Calu3 (cell line): ENCODE measurements at places on chromosomes 11 and 22. TPM values are rescaled to one million over a fixed set of nuclear protein-coding genes. Genes with fewer than 3 reads are reported as not detected.

The DDI1 gene
- total RNA-seq: not detected in 2 replicates

DNA sequence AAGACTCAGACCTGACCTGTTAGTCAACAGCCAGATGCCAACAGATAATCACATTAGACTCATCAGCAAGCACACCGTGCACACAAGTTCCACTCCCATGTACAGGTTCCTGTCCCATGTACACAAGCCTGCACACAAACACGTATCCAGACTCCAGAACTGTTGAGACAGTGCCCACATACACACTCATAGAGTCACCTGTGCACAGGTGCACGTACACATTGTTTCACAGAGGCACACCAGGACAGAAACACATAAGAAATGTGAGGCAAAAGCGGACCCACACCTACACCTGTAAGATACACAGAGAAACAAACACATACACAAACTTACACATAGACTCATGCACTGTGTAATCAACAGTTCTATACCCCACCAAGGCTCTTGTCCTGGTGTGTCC, 2.7 kb upstream of the ZNF74 start:
- peaks cover 22% of the 10 kb centered on the region for H3K36me3 ChIP-seq

DNA sequence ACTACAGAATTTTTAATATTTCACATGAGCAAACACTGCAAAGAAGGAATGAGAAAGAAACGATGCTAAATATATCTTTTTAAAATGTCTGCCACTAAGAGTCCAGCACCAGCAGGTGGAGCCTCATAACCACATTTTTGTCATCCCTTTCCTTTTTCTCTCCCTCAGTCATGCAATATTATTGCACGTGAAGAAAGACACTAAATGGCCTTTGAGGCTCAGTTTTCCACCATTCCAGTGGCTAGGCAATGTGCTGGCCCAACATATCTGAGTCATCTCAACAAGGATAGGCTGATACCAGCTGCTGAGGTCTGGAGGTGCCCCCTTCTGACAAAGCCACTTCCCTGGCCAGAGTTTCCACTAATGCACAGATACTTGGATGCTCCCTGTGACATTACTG, 1.8 kb downstream of the ALKBH8 start:
- DNase-seq: peak; percentile 28
- peaks cover 17% of the 10 kb centered on the region for H3K36me3 ChIP-seq
- no peaks in the 10 kb centered on the region for H3K27me3 ChIP-seq
- H3K27ac ChIP-seq: no peak overlapping the region

DNA sequence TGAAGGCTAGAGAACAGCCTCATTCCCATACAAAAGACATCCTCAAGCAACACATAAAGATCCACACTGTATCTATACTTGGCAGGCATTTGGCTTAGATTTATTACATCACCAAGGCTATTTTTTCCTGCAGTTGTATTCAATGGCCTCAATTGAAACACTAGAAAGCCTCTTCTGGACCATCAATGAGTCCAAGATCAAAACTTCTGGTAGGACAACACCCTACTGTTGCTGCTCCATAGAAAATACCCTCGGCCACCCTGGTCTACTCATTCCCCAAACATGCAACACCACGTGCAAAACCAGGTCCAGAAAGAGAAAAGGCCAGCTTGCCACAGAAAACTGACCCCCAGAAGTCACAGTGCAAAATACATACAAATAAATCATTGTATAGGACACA, 56.9 kb upstream of the CADM1 start:
- H3K4me3 ChIP-seq: no peak overlapping the region
- DNase-seq: no peak
- no peaks in the 10 kb centered on the region for H3K36me3 ChIP-seq
- no peaks in the 10 kb centered on the region for H3K27me3 ChIP-seq
- H3K27ac ChIP-seq: no peak overlapping the region

The FOLR3 gene
- total RNA-seq: not detected in 2 replicates

The F2 gene
- total RNA-seq: not detected in 2 replicates

DNA sequence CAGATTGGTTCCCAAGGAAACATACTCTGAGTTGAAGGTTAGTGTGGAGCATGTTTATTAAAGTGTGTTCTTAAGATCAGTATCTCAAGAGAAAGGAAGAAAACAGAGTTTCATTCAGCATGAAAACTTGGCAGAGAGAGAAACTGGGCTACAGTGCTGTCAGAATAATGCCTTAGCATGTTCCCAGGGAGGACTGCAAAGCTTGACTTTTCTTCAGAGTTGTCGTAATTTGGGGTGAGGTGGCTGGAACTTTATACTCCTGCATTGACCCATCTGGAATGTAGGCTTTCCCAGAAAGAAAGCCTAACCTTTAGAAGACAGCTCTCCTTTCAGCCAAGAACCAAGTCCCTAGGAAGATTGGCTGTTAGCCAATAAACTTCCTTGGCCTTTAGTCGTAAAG, 190.8 kb upstream of the CNTN5 start:
- H3K27ac ChIP-seq: no peak overlapping the region
- DNase-seq: no peak
- no peak overlapping the region for H3K4me3 ChIP-seq
- H3K4me1 ChIP-seq: no peaks in the 10 kb centered on the region
- H3K27me3 ChIP-seq: no peaks in the 10 kb centered on the region

The TBC1D10A gene
- total RNA-seq: 24.5 and 24.8 TPM in 2 replicates

GRCh38 chr11:11636671-11637070, 14.9 kb upstream of the GALNT18 start:
- DNase-seq: no peak
- H3K27ac ChIP-seq: no peak overlapping the region
- no peaks in the 10 kb centered on the region for H3K27me3 ChIP-seq
- no peaks in the 10 kb centered on the region for H3K36me3 ChIP-seq
- no peaks in the 10 kb centered on the region for H3K4me1 ChIP-seq

- peaks cover 6% of the 10 kb centered on the region for H3K36me3 ChIP-seq
- peaks cover 9% of the 10 kb centered on the region for H3K27me3 ChIP-seq
- no peaks in the 10 kb centered on the region for H3K4me1 ChIP-seq
- H3K4me3 ChIP-seq: no peak overlapping the region
- no peak overlapping the region for H3K27ac ChIP-seq
- DNase-seq: no peak
These were observed 7.3 kb downstream of the CD6 start for GRCh38 chr11:60978546-60979380.

- H3K4me3 ChIP-seq: no peak overlapping the region
- peaks cover 50% of the 10 kb centered on the region for H3K27me3 ChIP-seq
- no peaks in the 10 kb centered on the region for H3K36me3 ChIP-seq
These were observed 409.8 kb downstream of the BRD1 start for GRCh38 chr22:49417833-49418232.

The SSTR3 gene
- total RNA-seq: not detected in 2 replicates

The ISX gene
- not detected in 2 replicates for total RNA-seq

- no peaks in the 10 kb centered on the region for H3K27me3 ChIP-seq
- H3K27ac ChIP-seq: no peak overlapping the region
These were observed 8.2 kb downstream of the FGF19 start for GRCh38 chr11:69695581-69695980.

- H3K4me3 ChIP-seq: peak overlapping the region; percentile 29
- H3K27ac ChIP-seq: peak overlapping the region; percentile 48
- peaks cover 56% of the 10 kb centered on the region for H3K4me1 ChIP-seq
- DNase-seq: no peak
These were observed 60.4 kb downstream of the TRAF6 start for GRCh38 chr11:36449561-36450096.

DNA sequence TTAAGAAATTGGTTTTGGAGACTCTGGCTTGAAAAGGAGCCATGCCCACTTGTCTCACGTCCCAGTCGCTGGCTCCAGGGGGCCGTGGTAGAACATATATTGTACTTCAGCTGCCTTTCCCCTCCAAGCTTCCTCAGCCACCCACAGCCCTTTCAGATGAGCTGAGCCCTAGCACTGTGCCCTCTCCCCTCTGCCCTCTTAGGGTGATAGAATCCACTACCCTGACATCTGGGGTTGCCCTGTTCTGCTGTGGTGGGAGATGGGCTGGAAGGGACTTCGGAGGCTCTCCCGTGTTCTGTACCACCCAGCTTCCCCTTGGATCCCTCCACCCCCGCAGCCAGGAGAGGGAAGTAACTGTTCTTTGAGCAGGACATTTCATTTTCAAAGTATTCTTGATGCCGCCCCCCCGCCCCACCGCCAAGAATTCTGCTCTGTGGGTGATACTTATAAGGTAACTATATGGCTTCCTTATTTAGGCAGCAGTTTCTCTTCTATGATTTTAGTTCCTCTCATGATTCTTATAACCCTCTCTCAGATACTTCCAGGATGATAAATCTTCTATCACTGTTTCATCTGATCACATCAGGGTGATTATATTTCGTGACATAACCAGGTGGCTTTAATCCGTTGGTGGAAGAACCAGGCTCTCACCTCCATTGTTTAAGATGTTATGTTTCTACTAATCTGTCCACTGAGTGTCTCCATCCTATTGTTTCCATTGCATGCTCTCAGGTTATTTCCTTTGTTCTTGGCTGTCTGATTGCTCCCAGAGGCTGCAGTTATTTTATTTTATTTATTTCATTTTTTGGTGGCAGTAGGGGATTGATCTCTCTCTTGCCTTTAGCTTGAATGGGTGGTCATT, 24.1 kb downstream of the ZBTB16 start:
- no peak overlapping the region for H3K4me3 ChIP-seq
- DNase-seq: no peak
- H3K27me3 ChIP-seq: peaks cover 100% of the 10 kb centered on the region
- no peak overlapping the region for H3K27ac ChIP-seq
- no peaks in the 10 kb centered on the region for H3K4me1 ChIP-seq
- H3K36me3 ChIP-seq: no peaks in the 10 kb centered on the region

The NEFH gene
- not detected in 2 replicates for total RNA-seq

DNA sequence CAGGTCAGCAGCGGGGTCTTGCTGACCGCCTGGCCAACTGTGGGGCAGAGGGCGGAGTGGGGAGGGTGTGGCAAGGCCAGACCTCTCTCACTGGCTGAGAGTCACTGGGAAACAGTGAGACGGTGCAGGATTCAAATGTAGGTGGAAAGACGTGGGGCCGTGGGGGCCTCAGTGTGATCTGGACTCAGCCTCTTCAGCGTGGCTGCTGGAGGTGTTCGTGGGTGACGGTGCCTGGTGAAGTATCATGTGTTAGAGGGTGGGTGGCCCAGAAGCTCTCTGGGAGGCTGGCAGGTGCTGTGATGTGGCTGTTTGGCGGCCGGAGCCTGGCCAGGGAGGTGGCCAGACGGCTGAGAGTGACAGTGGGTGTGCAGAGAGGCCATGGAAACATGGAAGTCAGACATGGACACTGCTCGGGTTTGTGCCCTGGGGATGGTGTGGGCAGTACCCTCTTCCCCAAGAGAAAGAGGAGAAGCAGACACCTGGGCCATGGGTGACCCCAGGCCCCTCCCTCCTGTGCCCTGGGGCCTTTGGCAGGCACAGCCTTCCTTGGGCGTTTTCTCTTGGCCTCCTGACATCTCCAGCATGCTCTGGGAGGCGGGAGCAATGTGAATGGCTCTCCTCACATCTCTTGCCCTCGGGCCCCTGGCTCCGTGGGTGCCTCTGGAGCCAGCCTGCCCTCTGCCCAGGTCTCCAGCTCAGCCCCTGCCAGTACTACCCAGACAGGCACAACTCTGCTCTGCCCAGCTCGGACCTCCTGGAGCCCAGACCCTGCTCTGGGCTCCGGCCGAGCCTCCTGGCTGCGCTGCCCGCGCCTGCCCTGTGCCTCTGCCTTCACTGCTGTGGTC, 10.1 kb upstream of the ACR start:
- peaks cover 4% of the 10 kb centered on the region for H3K36me3 ChIP-seq
- no peak overlapping the region for H3K4me3 ChIP-seq
- H3K27me3 ChIP-seq: peaks cover 51% of the 10 kb centered on the region
- DNase-seq: no peak
- no peak overlapping the region for H3K27ac ChIP-seq

DNA sequence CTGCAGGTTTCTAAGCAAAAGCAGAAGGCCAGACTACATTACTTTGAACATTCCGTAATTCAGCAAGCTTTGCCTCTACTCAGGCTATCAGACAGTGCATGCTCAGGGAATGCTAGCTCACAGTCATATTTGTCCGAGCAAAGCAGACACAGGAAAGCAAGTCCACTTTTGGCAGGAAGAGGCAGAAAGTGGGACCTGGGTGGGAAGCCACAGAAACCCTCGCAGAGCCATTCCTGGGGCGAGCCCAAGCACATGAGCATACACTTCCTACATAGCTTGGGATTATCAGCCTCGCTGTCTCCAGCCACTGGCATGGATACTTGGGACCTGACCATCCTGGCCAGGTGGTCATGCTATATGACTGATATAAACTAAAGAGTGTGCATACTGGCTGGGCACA, 113.3 kb downstream of the TRIM29 start:
- no peaks in the 10 kb centered on the region for H3K36me3 ChIP-seq
- no peaks in the 10 kb centered on the region for H3K4me1 ChIP-seq
- H3K27ac ChIP-seq: no peak overlapping the region
- H3K27me3 ChIP-seq: peaks cover 76% of the 10 kb centered on the region

DNA sequence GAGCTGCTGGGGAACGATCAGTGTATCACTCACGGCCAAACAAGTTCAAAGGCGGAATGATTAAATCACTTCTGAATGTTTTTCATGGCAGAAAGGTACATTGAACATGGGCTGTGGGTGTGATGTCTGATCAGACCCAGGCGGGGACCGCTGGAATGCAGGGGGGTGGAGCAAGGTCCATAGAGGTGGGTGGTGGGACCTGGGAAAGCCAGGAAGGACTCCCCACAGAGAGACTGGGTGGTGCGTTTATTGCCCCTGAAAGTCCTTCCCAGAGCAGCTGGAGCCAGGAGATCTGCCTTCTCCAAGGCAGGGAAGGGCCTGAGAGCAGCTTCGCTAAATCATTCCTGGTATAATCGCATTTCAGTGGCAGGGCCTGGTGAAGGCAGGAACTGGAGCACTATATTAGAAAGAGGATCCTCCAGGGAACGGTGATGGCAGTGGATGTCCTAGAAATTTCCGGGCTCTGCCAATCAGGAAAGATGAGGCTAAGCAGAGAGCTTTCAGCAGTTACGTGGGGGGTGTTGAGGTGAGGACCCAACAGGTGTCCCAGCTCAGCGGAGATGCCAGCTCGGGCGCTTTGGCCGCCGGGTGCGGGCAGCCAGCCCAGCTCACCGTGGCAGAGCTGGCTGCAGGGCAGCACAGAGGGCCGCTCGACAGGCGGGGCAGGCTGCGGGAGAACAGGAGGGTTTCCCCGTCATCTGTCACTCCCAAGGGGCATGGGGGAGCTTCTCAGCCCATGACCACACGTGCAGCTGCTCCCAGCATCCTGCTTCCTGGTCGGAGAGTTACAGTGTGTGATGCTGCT, 271.7 kb downstream of the CTTN start:
- no peaks in the 10 kb centered on the region for H3K4me1 ChIP-seq
- no peaks in the 10 kb centered on the region for H3K27me3 ChIP-seq
- no peak overlapping the region for H3K4me3 ChIP-seq
- peaks cover 4% of the 10 kb centered on the region for H3K36me3 ChIP-seq
- no peak for DNase-seq
- H3K27ac ChIP-seq: no peak overlapping the region

- peaks cover 64% of the 10 kb centered on the region for H3K27me3 ChIP-seq
- H3K4me3 ChIP-seq: no peak overlapping the region
- H3K36me3 ChIP-seq: no peaks in the 10 kb centered on the region
- no peak overlapping the region for H3K27ac ChIP-seq
- H3K4me1 ChIP-seq: no peaks in the 10 kb centered on the region
These were observed 15.1 kb downstream of the FXYD6 start for GRCh38 chr11:117861151-117862018.
